Stimulated activated naive B cell treated with anti-CD40 and anti-IgM and Interleukin-4, amounts not matched to agents 10 μg/mL and 1 μg/mL and 100 μg/mL, for 72 hours (primary cell): ENCODE measurements at places on chromosomes 1 and 21.

- DNase-seq = no peak
Observed at GRCh38 chr1:54008876-54009275, 9.1 kb downstream of the LDLRAD1 start.

- DNase-seq = no peak
Observed at GRCh38 chr1:150366416-150367296, 2.7 kb downstream of the RPRD2 start.

DNA sequence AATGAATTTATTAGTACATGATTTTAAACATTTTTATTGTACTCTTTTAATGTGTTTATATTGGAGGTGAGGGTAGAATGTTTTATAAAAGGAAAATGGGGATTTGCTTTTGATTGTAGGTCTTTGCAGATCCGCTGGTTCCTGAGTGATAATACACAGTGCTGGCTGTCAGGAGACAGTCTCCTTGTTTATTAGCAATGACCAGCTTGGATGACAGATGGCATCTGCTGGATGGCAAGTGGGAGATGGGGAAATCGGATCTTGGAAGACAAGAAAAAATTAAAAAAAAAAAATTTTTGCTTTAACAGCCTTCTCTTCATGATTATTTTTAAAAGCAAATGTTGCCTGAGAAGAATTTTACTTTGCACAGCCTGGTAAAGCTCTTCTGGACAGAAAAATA lies 4.4 kb upstream of the PHTF1 start:
- DNase-seq = no peak

DNA sequence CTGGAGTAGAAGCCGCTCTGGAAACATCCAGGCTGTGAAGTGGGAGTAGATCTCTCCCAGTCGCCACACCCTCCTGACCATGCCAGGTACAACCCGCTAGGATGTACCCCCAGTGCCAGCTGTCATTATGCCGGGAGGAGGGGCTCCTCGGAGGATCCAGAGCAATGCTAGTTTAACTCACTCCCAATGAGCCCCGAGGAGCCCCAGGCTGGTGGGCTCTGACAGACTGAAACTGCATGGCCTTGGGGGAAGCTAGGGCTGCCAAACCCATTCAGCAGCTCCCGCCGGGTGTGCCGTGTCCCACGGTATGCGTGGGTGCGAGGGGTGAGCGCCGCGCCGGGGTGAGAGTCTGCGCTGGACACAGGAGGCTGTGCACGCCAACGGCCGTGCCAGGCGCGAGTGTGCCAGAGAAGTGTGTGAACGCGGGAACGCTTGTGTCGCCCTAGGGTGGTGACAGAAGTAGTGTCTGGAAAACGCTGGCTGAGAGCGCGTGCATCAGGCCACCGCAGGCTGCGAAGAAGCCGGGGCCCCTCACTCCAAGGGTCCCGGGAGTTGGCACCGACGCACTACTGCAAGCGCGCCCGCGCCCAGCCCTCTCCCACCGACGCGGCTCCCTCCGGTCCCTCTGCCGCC lies 177.1 kb upstream of the EDN2 start:
- no peak for DNase-seq

- DNase-seq = no peak
Observed at GRCh38 chr1:167689567-167689920, 32.2 kb upstream of the MPZL1 start.
